ELF-1 (cell line): ENCODE measurements at places on chromosomes 4 and X.

DNA sequence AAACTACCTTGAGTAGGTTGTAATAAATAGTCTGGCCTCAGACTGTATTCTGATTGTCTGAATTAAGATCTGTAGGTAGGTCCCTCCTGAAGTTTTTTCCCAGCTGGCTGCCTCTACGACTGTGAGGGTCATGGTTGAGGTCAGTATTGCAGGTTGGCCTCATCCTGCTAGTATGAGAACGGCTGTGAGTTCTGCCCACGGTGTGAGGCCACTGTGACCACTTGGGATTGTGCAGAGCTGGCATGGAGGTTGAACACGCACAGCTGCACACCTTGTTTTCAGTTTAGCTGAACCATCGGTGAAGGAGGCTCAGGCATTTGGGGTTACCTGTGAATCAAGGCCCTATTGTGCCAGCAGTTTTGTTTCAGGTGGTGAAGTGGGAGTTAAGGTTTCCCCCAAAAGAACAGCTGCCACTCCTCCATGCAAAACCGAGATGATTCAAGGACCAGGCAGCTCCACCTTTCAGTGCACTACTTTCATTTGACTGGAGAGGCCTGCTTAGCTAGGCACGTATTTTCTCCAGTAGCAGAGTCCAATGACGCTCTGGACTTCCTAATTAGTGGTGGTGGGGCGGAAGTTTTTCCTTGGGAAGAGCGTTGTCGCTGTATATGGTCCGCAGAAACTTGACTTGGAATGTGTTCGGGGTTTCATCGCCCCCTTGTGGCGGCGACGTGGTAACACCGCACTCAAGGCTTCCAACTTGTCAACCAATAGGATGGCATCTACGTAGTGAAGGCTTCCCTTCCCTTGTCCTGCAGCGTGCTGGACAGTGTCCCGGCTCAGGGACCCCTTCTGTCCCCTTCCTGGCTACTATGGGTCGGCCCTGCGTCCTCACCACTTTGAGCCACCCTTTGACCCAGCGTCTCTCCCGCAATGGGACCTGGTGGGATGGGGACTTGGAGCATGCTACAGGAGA, 13.8 kb downstream of the CMC4 start:
- DNase-seq, result peak; percentile 97

GRCh38 chrX:120429776-120430540, 39.1 kb downstream of the LAMP2 start:
- DNase-seq, result no peak

DNA sequence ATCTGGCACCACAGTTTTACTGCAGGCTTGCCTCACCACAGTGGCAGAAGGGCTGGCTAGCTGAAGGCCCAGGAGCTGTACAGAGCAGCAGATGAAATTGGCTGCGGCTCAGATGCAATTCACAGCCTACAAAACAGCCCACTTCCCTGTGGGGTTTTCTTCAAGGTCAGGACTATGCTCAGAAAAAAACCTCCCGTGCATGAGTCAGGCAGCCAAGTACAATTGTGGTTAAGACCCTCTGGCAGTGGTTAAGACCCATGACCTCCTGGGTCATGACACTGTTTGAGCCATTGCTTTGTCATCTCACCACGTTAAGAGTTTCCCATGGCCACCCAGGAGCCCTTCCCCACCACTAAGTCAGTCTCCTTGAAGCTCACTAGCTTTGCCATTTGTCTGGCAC, 276.3 kb downstream of the HNRNPD start:
- DNase-seq, result no peak

GRCh38 chr4:41443340-41444079, 94.4 kb upstream of the LIMCH1 start:
- no peak for DNase-seq

GRCh38 chrX:11760958-11761357, 2.9 kb downstream of the MSL3 start:
- DNase-seq, result no peak

DNA sequence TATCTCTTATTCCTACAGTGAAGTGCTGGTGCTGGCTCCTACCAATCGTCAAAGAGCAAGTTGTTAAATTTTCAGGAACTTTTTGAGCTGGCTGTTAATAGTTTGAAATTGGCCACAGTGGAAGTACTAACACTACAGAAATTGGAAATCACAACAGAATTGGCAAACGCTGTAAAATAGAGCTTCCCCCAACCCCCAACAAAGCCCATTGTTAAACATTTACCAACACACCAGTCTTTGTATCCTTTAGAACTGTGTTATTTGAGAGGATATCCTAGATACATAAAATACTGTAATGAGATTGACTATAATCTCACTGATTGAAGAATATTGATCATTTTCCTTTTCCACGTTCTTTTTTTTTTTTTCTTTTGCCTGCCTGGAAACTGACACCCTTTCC, 37.4 kb downstream of the FAM241A start:
- no peak for DNase-seq

DNA sequence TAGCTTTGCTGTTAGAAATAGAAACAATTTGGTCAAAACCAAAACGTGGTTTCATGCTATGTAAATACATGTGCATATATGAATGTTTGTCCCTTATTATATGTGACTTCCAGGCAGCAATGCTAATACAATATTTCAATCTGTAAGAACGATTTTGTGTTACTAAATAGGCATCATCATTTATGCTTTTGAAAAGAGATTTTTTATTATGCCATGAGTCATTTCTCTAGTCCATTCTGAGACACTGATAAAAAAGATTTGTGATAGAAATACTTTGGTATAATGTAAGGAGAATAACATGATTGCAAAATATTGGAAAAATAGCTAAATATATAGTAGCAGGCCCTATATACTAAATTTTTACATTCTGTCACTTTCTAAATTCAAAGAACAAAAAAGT, 28.9 kb downstream of the SYNPO2 start:
- no peak for DNase-seq

- no peak for DNase-seq
These were observed 18.4 kb downstream of the NLGN4X start for GRCh38 chrX:6210230-6210629.

GRCh38 chr4:64712590-64712989, 303.3 kb upstream of the TECRL start:
- DNase-seq, result no peak

- no peak for DNase-seq
These were observed 90.7 kb downstream of the CNOT6L start for GRCh38 chr4:77728420-77728819.

DNA sequence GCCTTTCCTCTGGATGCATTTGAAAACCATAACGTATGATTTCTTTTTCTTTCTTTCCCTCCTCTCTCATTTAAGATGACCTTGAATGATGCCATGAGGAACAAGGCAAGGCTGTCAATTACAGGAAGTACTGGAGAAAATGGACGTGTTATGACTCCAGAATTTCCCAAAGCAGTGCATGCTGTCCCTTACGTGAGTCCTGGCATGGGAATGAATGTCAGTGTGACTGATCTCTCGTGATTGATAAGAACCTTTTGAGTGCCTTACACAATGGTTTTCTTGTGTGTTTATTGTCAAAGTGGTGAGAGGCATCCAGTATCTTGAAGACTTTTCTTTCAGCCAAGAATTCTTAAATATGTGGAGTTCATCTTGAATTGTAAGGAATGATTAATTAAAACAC, 142.8 kb downstream of the GRIA2 start:
- no peak for DNase-seq

- no peak for DNase-seq
These were observed 578 bp downstream of the DCUN1D4 start for GRCh38 chr4:51843309-51844152.

- DNase-seq, result no peak
These were observed 19.4 kb downstream of the RPS6KA6 start for GRCh38 chrX:84168574-84168973.

DNA sequence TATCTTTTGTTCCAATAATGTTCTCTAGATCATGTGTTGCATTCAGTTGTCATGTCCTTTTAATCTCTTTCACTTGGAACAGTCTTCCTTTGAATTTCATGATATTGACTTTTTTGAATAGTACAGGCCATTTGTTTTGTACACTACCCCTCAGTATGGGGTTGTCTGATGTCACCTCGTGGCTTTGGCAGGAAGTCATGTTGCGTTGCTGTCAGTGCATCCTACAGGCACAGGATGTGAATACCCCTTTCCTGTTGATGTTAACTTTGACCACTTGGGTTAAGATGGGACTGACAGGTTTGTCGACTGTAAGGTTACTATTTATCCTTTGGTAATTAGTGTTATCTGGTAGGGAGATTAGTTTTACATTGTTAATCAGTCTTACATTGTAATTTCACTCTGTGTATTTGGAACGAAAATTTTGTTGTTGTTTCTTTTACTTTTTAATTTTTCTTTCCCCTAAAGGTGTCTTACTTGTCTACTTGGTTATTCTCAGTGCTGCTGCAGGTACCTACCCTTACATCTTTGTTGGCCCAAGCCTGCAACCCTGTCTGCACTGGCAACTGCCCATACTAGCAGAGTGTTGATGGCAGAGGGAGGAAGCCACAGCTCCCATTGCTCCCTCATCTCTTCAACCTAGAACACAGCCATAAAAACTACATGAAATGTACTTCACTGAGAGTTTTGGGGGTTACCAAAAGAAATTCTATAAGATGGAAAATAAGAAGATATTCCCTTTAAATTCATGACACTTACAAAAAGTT, 14.7 kb upstream of the ATP8A1 start:
- DNase-seq, result no peak

GRCh38 chr4:152896811-152897210, 39.3 kb upstream of the FHDC1 start:
- DNase-seq, result no peak

GRCh38 chr4:129144755-129145206, 48.8 kb downstream of the C4orf33 start:
- no peak for DNase-seq
